ENCODE measurements at places on chromosomes 4 and X.
A peak's percentile ranks its signal among the peaks of the same experiment; 100 is the strongest.

DNA sequence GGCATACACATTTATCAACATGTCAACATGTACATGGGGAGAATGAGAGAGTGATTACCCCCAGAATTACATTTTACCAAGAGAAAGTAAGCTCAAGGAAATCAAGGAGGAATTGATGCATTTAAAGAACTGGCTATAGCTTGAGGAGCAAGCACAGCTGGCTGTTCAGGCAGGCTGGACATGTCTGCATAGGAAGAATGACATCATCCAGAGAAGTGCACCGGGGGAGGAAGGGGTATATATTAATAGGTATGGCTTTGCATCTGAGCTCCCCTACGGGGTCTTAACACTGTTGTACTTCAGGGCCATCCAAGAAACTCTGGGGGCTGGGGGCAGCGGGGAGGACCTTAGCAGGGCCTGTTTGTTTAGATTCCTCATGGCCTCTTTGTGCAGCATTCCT is 222.4 kb upstream of the VCX start:
- DNase-seq, result no peak

DNA sequence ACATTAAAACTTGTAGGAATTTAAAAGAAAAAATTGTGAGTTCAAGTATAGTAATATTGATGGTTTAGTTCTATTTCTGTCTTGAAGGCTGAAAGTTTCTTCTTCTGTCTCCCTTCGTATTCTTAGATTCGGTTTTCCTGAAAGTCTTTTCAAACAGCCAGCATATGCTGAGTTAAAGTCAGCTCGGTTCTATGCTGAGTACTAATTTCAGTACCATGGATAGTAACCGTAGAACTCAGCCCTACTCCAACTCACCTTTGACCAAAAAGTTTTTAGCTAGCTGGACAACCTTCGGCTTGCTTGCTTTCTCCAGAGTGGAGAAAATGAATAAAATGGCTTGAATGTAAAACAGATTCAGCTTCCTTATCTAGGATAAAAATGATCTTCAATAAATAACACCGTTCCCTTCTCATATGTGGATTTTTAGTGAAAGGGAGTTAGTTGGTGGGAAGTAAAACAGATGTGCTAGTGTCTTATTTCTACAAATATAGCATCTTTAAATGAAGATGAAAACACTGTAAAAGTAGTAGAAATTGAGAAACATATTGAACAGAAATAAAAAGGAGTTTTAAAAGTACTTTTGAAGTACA is 5.2 kb downstream of the POU4F2 start:
- DNase-seq, result peak; percentile 31

- no peak for DNase-seq
Observed at GRCh38 chr4:168453146-168453545, 27.1 kb downstream of the DDX60L start.

- no peak for DNase-seq
Observed at GRCh38 chr4:56215141-56215783, 172.0 kb downstream of the AASDH start.

DNA sequence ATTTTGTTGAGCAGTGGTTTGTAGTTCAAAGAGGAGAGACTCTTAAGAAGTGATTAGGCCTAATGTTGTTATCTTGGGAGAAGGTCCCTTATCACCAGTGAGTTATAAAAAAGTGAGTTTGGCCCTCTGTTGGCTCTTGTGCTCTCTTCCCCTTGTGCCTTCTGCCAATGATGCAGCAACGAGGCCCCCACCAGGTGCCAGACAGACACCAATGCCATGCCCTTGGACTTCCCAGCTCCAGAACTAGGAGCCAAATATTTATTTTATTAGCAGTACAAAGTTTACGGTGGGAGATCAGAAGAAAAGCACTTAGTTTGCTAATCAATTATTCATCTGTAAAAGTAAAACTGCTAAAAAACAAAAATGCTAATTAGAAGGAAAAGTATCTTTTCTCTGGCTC is 22.7 kb upstream of the NAAA start:
- DNase-seq, result no peak

DNA sequence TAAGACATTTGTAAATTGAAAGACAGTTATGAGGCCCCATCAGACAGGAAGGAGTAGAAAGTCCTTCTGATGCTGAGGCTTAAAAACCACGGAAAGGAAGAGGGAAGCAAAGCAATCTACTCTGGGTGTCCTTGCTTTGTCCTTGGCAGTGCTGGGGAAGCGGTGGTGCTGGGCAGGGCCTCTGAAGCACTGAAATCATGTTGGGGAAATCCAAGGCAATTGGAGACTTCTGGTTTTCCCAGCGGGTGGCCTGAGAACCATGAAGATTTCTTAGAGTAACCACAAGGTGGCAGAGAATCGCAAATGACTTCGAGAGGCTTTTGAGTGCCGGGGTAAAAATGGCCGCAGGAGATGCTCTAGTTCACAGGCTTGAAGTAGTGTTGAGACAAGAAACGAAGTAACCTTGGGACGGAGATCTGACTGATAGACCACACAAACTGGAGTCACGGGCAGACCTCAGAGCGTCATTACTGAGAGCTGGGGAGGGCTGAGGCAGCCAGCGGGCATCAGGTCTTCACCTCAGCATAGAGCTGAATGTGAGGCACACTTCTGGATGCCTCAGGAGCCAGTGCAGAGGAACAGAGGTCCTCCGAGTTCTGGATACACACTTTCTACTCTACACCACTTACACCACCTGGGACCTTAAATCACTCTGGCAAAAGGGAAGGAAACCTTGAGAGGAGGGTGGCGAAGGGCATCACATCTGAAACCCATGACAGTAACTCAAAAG is 130.7 kb upstream of the GPRIN3 start:
- DNase-seq, result peak; percentile 50

DNA sequence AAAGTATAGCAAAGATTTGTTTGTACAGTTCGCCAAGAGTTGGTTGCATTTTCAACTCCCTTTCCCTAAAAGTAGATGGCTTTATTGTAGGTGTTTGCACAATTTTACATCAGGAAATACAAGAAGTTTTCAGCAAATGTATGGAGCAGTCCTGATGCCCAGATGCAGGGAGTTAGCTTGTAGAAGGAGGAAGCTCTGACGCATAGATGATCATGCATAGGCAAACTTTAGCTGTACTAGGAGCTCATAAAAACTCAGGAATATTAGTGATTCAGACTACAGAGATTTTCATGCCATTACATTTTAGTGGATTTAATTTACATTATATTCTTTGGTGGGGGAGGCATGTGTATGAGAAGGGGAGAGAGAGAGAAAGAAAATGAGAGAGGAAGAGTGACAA is 62.9 kb downstream of the TMPRSS11D start:
- DNase-seq, result no peak

DNA sequence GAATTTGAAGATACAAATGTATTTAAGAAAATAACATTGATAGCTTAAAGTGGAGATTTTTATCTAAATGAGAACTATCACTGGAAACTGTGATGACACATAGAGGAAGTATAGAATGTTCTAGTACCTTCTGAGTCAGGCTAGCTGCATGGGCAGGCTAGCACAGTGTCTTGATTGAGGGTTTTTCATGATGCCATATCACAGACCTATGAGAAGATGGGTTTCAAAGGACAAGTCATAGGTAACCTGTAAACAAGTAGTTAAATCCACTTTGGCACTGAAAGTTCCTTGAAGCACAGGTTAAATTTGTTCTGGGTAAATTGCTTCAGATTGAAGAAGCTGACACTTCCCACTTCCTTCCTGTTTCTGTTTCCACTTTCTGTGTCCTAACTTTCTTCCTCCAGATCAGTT is 48.2 kb upstream of the CDKN2AIP start:
- DNase-seq, result no peak

GRCh38 chrX:74272230-74272629 is 31.8 kb upstream of the ZCCHC13 start:
- no peak for DNase-seq

- no peak for DNase-seq
Observed at GRCh38 chrX:1138476-1139184, 73.8 kb downstream of the CRLF2 start.

DNA sequence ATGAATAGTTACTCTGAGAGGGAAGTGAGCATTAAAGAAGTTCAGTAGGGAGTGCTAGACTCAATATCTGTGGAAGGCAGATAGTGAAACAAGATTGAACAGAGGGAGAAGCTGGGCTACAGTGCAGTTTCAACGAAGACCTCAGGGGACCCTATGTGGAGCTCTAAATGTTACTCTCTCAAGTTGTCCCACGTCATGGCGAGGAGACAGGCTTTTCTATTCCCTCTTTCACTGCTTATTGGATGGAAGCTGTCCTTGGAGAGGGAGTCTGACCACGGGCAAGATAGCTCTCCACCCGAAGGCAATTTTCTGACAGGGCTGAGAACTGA is 42.3 kb upstream of the CCSER1 start:
- DNase-seq, result no peak

DNA sequence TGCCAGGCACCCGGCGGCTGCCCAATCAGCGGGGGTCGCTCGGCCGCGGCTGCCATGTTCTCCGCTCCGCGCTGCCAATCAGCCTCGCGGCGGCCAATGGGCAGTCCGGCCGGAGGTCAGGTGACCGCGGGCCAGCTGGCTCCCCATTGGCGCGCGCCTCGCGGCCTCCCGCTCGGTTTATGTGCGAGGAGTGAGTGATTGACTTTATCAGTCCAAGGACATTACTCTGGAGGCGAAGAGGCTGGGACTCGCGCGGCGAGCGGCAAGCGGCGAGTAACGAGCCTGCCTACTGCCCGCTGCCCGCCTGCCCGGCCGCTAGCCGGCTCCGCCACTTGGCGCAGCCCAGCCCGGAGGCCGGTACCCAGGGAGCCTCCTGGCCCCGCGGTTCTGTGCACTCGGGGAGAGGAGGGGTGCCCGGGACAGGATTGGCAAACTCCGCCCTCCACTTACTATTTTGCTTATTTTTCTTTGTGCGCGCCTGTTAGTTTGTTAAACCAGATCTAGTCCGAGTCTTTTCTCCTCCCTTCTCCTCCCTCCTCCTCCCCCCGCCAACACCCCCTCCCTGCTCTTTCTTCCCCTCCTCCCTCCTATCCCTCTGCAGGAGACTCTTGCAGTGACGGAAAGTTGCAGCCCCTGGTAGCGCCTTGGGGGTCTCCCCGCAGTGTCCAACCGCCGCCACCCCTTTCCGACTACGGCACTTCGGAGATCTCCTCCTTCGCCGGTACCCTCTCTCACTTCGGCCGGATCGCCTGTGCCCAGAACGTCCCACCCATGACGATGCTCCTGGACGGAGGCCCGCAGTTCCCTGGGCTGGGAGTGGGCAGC is at the start of gene ZIC3:
TSS of gene ZIC3 (plus strand) at position 207 of the 825 bp plus-strand sequence. CDS start at position 772, 565 bp downstream.
- DNase-seq, result peak; percentile 44

- DNase-seq, result peak; percentile 94
Observed at GRCh38 chr4:8315435-8316250, 46.1 kb downstream of the HTRA3 start.

- no peak for DNase-seq
Observed at GRCh38 chr4:78809928-78810835, 34.0 kb downstream of the BMP2K start.

DNA sequence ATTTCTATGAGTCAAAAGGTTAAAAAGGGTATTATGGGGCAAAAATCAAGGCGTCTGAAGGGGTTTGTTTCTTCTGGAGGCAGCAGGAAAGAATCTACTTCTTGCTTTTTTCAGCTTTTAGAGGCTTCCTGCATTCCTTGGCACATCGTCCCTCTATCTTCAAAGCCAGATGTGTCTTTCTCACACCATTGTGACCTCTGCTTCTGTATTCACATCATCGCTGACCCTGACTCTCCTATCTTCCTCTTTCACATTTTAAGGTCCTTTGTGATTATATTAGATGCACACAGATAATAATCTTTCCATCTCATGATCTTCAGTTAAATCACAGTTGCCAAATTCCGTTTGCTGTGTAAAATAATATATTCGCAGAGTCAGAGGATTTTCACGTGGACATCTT is 112.7 kb downstream of the PPP4R3C start:
- no peak for DNase-seq

GRCh38 chr4:2402048-2402842 is 16.2 kb downstream of the ZFYVE28 start:
- DNase-seq, result peak; percentile 76

DNA sequence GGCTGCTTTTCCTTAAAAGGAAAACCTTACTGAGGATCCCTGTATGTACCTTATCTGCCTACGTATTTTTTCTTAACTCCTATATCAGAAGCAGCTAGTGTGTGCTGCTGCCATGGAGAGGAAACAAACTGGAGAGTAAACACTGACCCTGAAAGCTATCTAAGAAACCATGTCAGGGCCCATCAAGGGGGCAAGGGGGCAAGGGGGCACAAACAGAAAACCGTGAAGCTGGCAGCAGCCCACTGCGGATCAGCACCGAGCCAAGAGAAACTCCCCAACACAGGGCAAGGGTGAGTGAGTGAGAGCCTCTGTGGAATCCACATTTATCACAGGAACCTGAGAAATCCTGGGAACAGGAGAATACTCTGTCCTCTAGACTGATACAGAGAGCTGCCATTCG is 1204.2 kb downstream of the PCDH18 start:
- no peak for DNase-seq

DNA sequence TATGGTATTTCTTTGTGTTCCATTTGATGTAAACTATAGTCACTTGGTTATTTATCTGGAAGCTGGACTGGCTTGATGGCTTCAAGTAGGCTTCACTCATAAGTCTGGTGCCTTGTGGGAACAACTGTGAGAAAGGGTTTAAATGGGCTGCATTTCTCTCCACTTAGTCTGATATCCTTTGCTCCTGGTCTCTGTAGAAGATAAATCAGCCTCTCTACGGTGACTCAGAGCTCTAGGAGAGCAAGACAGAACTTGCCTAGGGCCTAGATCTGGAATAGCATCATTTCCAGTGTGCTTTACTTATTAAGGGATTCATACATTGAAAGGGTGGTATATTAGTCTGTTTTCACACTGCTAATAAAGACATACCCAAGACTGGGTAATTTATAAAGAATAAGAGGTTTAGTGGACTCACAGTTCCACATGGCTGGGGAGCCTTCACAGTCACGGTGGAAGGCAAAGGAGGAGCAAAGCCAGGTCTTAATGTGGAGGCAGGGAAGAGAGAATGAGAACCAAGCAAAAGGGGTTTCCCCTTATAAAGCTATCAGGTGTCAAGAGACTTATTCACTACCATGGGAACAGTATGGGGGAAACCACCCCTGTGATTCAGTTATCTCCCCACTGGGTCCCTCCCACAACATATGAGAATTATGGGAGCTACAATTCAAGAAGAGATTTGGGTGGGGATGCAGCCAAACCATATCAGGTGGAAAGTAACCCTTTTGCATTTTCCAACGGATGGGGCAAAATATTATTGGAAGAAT is 1746.4 kb upstream of the PCDH7 start:
- DNase-seq, result peak; percentile 4

DNA sequence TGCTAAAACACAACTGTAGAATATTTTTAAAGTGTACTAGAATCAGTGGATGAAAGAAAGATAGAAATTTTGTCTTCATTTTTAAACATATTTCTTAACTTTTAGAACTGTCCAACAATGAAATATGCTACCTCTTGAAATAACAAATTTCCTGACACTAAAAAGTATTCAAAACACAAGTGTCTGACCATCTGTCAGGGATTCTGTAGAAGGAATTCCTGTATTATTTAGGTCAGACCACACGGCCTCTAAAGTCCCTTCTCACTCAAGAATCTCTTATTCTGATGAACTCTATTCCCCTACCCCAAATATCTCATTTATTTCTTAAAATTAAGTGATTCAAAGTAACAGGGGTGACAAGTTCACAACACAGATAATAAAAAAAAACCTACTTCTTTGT is 99.1 kb downstream of the MAML3 start:
- no peak for DNase-seq

GRCh38 chr4:179728305-179728704 is 2286.1 kb upstream of the AGA start:
- DNase-seq, result no peak

GRCh38 chrX:27808226-27808625 is 436 bp downstream of the MAGEB10 start:
- DNase-seq, result no peak

GRCh38 chrX:17601441-17602200 is 135.7 kb upstream of the SCML1 start:
- DNase-seq, result no peak

- DNase-seq, result no peak
Observed at GRCh38 chr4:171644430-171645057, 168.7 kb upstream of the GALNTL6 start.
